Thoracic aorta (tissue), 2 donors: ENCODE measurements at places on chromosomes 7 and 10.

DNA sequence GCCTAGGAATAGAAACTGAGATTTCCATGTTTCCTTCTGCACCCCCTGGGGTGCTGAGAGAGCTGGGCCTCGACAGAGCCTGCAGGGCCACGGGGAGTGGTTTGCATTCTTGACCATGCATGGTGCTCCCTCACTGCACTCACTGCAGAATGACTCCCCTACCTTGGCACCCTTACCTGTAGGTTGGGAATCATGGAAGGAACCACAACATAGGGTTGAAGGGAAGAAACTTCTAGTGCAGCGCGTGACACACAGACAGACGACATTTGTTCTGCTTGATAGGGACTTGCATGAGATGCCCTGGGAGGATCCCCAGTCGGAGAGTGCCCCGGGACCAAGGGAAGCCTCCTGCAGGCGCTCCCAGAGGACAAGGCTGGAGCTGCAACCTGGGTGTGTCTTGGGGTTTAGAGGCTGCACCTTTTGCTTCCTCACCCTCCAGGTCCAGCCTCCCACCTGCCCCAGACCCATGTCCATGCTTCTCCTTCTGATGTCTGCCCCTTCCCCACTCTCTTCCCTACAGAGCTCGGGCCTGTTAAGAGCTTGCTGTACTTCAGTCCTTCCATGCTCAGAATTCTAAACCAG lies 245.2 kb downstream of the ABCA13 start:
- DNase-seq, result no peak

DNA sequence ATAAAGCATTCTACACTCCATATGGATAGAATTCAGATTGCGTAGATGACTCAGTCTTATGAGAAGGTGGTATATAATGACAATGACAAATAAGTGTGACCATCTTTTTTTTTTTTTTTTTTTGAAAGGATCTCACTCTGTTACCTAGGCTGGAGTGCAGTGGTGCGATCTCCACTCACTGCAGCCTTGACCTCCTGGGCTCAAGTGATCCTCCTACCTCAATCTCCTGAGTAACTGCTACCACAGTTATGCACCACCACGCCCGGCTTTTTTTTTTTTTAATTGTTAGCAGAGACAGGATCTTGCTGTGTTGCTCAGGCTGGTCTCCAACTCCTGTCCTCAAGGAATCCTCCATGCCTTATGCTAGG lies 43.2 kb upstream of the NRP1 start:
- DNase-seq, result no peak

- no peak for DNase-seq
Observed at GRCh38 chr10:124105594-124105993, 12.2 kb upstream of the CHST15 start.

- DNase-seq, result no peak
Observed at GRCh38 chr10:48742891-48743860, 58.5 kb downstream of the WDFY4 start.

GRCh38 chr7:155935005-155935557 lies 122.8 kb upstream of the SHH start:
- DNase-seq, result no peak

DNA sequence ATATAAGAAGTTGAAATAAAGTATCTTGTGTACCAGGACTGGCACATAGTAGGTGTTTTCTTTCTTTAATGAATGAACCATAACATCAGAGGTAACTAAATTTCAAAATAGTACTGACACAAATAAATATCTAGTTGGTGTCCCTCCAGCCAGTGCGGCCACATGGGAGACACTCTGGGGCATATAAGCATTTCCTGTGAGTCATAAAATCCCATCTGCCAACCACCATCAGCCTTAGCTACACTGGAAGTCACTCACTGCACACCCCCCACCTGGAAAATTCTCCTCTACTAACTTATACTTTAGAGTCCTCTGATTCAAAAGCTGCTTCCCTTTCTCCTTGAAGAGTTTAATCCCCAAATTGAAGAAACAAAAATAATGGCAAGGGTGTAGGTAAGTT lies 32.5 kb downstream of the DYDC1 start:
- no peak for DNase-seq

DNA sequence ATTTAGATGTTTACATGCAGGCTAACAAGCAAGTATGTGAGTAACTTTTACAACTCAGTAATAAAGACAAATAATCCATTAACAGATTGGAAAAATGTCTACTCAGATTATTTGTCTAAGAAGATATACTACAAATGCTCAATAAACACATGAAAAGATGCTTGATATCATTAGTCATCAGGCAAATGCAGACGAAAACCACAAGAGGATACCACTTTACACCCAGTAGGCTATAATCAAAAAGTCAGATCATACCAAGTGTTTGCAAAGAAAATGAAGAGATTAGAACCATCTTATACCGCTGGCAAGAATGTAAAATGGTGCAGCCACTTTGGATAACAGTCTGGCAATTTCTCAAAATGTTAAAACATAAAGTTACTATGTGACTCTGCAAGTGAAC lies 84.1 kb downstream of the MALSU1 start:
- DNase-seq, result no peak

- no peak for DNase-seq
Observed at GRCh38 chr10:77825965-77826364, 100.6 kb downstream of the DLG5 start.

- no peak for DNase-seq
Observed at GRCh38 chr10:49335364-49335972, 36.5 kb downstream of the C10orf71 start.

DNA sequence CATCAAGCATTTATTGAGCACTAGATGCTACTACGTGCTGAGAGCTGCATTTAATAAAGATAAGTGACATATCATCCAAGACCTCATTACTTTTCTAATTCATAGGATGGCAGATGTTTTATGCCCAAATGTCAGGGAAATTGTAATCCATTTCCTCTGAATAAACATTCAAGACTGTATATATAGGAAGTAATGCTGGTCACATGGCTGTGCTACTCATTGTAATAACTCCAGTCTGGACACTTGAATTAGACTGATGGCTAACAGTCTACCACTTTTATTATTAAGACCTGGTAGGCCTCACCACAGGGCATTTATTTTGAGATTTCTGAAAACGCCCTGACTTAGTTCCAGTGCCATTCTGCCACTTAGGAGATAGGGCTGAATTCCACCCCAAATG lies 36.6 kb downstream of the PIK3AP1 start:
- DNase-seq, result no peak
